ENCODE measurements at places on chromosomes 16 and 17.
A peak's percentile ranks its signal among the peaks of the same experiment; 100 is the strongest.

DNA sequence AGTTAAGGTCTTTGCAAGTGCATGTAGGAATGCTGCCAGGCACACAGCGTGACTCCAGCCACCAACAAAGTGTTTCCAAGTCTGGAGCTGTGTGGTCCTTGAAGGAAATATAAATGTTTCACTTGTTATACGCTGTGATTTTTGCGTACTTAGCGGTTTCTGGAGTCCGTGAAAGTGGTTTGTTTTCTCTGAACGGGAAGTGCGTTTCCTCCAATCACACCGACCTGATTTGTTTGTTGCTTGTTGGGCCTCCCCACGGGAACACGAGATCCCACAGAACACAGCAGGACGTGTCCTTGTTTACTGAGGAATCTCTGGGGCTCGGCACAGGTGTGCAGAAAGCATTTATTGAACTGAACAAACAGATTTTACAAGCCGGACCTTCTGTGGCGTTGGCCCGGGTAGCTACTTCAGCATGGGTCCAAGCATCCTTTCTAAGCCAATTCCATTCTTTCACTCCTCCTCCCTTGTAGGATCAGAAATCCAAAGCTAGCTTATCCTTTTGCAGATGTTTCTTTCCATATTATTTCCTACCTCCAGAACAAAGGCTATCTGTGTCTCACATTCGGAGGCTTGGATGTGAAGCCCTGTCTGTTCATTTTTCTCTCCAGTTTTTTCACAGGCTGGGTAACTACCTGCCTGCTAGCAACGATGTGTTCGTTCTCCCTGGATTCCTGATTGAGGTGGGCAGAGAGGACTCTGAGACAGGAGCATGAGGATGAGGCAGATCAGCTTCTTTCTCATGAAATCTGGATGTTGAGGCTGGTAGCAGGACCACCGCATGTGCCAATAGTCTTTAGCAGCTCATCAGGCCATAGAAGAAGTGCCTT lies 44.6 kb downstream of the ABAT start:
- no peak for DNase-seq

DNA sequence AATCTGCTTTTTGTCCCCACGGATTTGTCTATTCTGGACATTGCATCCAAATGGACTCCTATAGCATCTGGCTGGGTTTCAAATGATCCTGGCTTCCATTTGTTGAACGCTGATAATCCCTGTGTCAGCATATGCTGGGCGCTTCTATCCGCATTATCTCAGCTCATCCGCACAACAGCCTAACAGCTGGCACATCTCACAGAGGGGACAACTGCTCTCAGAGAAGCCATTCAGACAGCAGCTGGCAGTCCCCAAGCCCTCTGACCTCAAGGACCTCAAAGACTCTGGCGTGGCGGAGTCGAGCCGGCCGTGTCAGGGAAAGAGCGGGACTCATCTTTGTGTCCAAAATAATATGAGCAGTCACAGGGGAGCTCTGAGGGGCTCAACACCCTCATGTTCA lies 82.3 kb downstream of the NT5M start:
- DNase-seq, result no peak

- DNase-seq, result no peak
Observed at GRCh38 chr17:62658136-62658920, 30.9 kb downstream of the MRC2 start.

DNA sequence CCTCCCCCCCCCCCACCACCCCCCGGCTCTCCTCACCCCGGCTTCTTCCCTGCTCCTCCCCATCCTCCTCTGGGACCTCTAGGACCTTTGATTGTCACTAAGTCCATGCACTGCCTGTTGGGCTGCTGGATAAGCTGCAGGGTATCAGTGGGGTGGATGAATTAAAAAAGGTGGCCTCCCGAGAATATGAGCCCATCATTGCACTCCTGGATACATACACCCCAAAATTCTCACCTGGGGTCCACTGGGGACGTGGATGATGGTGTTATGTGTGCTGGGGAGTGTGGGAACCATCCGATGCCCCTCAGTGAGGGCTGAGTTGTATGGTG lies 88.8 kb downstream of the IRF8 start:
- no peak for DNase-seq

DNA sequence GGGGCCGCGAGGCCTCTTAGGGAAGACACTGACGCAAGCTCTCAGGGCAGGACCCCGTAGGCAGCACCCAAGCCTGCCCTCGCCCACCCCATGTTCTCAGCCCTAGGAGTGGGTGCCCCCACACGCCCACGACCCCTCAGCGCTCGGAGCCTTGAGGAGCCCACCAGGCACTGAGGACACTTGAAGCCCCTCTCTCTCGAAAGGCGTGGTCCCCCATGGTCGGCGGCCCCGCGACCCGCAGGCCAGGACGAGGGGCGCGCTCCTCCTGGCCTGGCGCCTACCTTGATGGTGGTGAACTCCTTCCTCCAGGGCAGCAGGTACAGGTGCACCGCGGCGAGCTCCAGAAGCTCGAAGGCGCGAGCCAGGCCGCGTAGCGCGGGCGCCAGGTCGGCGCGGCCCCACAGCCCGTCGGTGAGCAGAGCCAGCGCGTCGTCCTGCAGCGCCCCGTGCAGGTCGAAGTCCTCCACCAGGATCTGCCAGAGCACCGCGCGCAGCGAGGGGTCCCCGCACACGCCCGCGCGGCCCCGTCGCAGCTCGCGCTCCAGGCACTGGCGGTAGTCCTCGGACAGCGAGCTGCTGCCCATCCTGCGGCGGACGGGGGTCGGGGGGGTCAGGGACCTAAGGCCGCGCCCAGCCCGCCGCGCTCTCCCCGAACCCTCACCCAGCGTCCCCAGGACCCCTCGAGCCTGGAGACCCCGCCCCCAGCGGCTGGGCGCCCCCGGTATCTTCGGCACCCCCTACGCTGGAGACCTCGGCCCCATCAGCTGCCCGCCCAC lies 668 bp downstream of the SPATA2L start:
- peak; percentile 77 for DNase-seq

GRCh38 chr17:57782647-57783337 lies 37.7 kb upstream of the CCDC182 start:
- no peak for DNase-seq

GRCh38 chr16:64470916-64471315 lies 650.9 kb downstream of the CDH11 start:
- no peak for DNase-seq

DNA sequence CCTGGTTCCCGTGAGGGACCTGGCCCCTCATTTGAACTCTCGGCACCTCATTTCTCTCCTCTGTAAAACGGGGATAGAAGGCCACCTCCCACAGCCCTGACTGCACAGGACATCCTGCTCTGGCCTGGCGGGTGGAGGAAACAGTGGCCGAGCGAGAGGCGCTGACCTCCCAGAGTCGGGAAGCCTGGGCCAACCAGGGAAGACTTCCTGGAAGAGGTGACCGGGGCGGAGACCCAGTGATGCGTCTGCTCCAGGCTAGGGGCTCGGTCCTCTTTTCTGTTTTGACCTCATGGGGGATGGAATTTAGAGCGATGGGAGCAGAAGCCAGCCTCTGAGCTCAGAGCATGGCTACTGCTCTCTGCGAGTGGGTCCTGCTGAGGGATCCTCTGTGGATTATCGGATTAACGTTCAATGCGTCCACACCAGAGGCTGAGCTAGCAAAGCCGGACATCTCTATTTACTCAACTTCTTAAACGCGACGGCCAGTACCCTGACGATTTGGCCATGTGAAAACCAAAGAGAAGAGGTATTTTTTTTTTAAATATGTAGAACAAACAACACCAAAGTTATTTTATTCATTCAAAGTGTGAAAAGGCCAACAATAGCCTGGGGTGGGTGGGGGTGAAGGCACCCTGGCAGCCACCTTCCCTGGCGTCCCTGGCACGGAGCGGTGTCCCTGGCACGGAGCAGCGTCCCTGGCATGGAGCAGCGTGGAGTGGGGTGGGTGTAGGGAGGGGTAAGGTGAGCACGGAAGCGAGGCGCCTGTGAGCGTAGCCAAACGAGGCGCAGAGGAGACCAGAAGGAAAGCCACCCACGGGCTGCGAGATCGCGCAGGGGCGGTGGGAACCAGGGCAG lies 9.2 kb upstream of the MSLN start:
- no peak for DNase-seq

GRCh38 chr17:2058586-2059546 lies 4.0 kb downstream of the HIC1 start:
- DNase-seq, result peak; percentile 93

GRCh38 chr17:77499699-77500435 lies 359.1 kb downstream of the SEC14L1 start:
- DNase-seq, result no peak

GRCh38 chr17:63626551-63627180 lies 4.4 kb downstream of the MAP3K3 start:
- no peak for DNase-seq

DNA sequence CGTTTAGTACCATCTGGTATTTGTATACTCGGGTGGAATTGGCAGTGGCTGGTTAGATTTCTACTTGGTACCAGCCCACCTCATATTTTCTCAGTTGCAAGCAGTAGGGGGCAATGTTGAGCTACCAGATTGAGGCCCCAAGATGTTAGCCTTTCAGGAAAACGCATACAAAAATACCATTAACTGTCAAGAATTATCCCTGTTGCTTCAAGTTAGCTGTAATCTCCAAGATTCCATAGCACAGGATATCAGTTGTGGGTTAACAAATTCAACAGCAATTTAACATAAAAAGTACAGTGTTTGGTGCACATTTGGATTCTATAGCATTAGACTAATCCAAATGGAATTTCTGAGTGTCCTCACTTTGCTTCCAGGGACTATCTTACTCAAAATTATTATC lies 188.2 kb downstream of the FTO start:
- DNase-seq, result no peak

All from 8988T (cell line).